ENCODE measurements at places on chromosomes 12 and 14.

DNA sequence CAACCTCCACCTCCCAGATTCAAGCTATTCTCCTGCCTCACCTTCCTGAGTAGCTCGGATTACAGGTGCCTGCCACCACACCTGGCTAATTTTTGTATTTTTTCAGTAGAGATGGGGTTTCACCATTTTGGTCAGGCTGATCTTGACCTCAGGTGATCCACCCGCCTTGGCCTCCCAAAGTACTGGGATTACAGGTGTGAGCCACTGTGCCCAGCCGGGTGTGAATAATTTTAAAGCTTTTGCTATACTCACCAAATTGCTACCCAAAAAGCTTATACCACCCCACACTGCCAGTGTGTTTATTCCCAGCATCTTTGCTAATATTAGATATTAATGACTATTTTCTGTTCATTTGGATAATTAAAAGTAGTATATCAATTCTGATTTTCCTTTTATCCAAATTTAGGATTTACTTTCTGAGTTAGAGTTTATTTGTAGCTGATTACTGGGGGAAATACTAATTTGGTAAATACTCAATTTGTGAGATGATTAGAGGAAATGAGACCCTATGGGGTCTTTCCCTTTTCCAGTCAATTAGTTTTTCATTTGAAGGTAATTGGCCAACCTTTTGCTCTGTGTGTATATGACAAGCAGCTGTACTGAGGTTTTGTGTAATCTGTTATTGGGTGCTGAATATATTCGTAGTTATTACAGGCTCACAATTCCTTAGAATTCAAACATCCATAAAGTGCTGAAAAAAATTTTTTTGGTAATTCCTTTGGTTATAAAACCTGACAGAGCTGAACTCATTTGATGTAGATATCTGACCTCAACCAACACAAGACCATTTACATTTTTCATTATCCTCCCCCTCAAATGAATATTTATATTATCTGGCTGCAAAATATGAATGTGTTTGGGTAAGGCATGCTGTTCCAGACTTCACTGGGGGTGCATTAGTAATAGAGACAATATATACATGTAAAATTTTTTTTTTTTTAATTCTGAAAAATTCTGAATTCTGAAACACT is 73.6 kb downstream of the ANO6 start:
- DNase-seq: no peak

DNA sequence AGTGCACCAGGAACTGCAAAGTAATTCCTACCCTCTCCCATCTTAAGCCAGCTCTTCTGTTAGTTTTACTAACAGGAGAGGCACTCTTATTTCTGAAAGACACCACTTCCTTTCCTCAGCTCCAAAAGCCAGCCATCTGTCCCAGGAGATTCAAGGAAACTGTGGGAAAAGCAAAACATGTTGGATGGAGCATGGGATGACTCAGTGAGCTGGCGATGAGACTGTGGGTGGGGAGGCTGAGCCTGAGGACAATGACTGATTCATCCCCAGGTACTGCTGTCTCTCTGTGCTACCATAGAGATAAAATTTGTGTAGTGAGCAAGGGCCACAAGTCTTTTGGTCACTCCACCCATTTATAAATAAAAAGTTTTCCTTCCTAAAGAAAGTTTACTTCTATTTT is 141.4 kb downstream of the MYRFL start:
- DNase-seq: no peak

DNA sequence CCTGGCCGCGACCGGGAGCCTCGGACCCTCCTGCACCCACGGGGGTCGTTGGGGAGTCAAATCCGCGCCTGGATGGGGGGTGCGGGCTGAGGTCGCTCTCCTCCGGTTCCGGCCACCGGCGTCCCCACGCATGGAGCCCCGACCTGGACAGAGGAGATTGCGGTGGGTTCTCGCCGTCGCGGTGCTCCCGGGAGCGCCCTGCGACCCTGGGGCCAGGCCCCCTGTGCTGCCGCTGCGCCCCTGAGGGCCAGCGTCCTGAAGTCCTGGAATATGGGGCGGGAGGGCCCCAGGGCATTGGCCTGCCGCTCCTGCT is 345 bp downstream of the ASPG start:
- no peak for DNase-seq

GRCh38 chr14:23321572-23322547 is 603 bp downstream of the PABPN1 start:
- no peak for DNase-seq

GRCh38 chr12:129902371-129903091 is 1.3 kb downstream of the TMEM132D start:
- DNase-seq: no peak

DNA sequence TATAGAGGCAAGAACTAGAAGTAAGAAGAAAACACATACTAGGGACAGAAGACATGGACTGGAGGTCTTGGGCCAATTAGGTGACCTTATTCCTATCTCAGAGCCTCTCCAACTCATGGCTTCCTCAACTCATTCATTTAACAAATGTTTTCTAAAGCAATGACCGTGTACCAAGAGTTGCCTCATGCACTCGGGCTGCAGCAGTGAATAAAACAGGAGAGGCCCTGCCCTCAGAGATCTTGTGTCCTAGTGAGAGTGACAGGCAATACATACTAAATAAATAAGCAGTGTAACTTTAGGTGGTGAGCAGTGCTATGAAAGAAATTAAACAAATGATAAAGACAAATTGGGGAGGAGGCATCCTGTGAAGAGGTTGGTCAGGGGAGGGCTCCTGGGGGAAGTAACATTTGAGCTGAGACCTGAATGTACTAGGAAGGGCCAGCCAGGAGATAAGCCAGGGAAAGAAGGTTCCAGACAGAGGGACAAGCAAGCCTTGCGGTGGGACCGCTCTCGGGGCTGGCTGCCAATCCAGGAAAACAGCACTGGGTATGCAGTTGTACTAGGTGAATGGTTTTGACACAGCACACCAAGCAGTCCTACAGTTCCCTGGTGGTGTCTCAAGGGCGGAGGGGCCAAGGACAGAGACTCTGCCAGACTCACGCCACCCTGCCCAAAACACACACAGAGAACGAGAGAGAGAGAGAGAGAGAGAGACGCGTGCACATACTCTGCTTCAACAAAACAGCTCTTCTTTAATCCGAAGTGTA is 1.3 kb downstream of the NINJ2 start:
- no peak for DNase-seq

GRCh38 chr12:6200256-6201212 is at the start of gene CD9:
Gene CD9, plus strand, starts transcription at chr12:6200400. Its CDS starts 100 bp downstream, at chr12:6200500.
- no peak for DNase-seq

DNA sequence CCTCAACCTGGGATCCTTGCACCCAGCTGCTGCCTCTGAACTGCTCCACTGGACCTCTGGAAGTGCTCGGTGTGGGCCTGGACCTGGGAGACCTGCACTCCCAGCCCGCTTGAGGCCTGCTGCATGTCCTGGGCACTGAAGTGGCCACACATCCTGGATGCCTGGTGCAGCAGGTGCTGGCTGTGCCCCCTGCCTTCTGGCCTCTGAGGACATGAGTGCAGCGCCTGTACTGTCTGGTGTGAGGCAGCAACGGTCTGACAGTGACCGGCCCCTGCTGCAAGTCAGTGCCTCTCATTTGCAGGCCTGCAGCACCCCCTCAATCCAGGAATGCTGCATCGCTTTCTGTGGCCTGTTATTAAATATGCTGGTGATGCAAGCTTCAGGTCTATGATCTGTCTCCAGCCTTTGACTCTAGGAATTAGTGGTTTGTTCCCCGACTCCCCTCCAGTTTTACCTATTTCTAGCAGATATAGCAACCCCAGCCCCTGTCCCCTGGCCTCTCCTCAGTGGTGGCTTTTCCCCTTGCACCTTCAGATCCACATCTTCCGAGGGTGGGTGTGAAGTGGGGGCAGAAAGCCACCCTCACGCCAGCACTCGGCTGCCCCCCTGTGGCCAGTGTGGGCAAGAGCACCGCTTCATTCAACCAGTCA is 3.6 kb downstream of the SMIM41 start:
- peak; percentile 44 for DNase-seq

GRCh38 chr12:5026342-5026938 is 17.2 kb upstream of the KCNA5 start:
- no peak for DNase-seq

DNA sequence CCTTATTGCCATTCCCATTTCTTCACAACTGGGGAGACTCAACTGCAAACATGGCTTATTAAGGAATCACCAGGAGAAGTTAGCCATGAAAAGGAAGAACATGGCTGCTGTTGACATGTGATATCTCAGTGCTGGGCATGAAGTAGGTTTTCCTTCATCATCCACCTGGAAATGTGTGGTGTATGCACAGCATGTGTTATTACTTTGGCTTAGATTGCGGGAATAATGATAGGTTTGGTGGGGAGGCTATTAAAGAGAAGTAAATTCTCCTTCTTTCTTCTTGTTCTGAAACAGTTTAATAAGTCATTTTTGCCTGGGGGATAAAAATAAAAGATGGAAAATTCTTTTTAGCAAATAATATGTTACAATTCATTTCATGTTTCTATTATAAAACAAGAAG is 23.7 kb upstream of the CLEC14A start:
- no peak for DNase-seq

DNA sequence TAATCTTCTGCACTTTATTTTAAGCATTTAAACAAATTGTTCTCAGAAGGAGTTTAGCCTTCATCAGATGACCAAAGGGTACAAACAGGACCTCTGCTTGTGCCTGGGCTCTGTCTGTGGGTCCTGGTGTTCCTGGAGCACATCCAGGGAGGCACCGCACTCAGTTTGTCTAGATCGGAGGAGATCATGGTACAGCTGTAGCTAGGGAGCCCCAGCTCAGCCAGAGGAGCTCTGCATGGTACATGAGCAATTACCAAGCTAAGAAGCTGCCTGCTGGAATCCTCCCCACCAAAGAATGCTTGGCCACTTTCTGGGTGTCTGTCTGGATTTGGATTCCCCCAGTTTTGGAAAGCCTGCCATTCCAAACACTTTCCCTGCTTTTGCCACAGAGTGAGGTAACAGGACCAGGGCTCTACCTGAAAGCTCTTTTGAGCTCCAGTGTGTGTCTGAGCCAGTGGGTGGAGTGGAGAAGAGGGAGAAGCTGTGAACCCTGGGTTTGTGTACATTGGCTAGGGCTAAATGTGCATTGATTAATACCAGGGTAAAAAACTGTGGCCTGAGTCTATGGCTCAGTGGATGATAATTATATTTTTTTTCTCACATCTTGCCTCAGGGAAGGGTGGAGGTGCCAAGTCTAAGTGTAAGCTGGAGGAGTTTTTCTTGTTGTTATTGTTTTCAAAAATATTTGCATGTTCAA is 163.7 kb upstream of the IGF1 start:
- DNase-seq: no peak

DNA sequence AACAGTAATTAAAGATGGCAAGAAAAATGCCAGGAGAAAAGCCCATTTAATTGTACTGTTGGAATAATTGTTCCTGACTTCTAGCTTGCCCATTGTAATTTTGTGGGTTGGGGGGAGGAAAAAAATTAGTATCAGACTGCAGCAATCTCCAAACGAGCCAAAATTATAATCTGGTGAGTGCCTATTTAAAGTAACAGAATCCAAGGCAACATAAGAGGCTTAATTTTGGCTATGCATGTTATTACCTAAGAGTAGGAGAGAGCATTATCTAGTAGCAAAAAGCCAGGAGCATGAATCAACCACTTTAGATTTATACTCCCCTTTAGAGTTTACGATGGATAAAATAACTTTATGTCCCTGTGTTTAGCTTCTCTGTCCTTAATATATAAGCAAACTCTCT is 14.6 kb upstream of the DENND5B start:
- DNase-seq: no peak

- no peak for DNase-seq
Measured at GRCh38 chr12:1870998-1871917, 47.2 kb downstream of the CACNA2D4 start.

GRCh38 chr12:110289044-110289710 is 8.1 kb downstream of the ATP2A2 start:
- no peak for DNase-seq

- no peak for DNase-seq
Measured at GRCh38 chr14:97057238-97058073, 260.3 kb downstream of the VRK1 start.

DNA sequence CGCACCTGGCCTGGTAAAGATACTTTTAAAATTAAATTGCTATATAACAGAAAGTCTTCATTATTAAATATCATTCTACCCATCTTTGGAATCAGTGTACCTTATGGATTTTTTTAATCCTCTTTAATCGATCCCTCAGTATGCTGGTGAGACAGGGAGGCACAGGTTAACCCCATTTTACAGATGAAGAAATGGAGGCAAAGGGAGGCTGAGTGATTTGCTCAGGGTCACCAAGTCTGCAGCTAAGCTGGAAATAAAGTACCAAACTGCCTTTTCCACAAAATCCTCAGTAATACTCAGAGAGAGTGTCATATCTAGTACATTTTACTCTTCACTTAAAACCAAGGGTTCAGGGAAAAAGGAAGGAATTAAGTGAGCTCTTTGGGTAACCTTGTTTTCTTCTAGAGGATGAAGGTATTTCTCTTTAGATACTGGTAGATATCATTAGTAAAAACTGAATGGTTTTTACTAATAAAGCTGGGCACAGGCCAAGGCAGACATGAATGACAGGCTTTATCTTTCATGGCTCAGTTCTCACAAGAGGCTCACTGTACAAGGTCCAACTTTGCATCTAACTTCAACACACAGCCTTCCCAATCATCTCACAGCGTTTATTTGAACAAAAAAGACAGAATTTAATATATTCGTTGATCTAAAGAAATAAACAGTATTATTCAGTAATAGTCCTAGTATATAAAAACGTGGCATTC is 35.3 kb upstream of the TTC7B start:
- DNase-seq: no peak

DNA sequence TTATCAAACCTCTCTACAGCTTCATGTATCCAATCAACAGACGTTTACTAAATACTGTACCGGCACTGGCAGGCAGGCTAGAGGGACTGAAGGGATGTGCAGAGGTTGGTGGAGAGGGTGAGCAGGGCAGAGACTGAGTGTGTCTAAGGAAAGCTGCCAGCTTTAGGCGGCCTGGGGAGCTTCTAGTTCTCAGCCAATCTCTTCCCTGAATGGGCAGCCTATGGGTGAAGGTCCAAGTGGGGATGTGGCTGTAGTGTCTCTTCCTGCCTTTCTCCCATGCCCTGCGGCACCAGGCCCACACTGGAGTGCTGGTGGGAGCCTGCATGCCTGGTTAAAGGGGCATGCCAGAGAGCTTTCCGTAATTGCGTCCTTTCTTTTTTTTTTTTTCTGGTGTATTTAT is 239.8 kb downstream of the CACNA1C start:
- DNase-seq: no peak

DNA sequence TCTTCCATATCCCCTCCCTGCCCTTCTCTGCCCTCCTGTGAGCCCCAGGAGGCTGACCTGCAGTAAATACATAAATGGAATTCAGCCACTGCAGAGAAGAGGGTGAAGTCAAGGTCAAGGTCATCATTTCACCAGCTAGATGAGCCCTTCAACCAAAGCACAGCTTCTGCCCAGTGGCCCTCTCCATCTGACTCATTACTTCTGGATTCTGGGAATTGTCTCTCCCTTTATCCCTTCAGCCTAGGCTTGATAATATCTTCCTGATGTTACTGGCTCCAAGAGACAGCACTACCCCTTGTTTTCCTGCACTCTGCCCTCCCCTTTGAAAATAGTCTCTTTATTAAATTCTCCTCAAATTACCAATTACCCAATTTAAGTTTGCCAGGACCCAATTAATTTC is 64.5 kb downstream of the TTC9 start:
- DNase-seq: no peak

GRCh38 chr14:53934778-53935414 is 21.7 kb downstream of the BMP4 start:
- no peak for DNase-seq

GRCh38 chr12:32893043-32893442 is 3.5 kb downstream of the PKP2 start:
- no peak for DNase-seq

- no peak for DNase-seq
Measured at GRCh38 chr12:80777587-80777986, 60.9 kb downstream of the MYF5 start.

GRCh38 chr12:121581686-121582429 is 1.0 kb upstream of the KDM2B start:
- DNase-seq: no peak

Measured in AML-193 (cell line).